Muscle of arm (tissue), 14 donors: ENCODE measurements at places on chromosomes 12 and 14. TPM values are rescaled to one million over a fixed set of nuclear protein-coding genes. Genes with fewer than 3 reads are reported as not detected.

The AQP2 gene
- polyA plus RNA-seq = not detected

The KRT7 gene
- polyA plus RNA-seq = 0.72 TPM

The RNASE3 gene
- not detected for polyA plus RNA-seq

The NUDT14 gene
- polyA plus RNA-seq = 21.3 TPM

The DACT1 gene
- polyA plus RNA-seq = 30.2 TPM

The OR4E2 gene
- not detected for polyA plus RNA-seq

The PYGL gene
- polyA plus RNA-seq = not detected

The NAA25 gene
- polyA plus RNA-seq = 19.5 TPM

The SNAPC1 gene
- 5.6 TPM for polyA plus RNA-seq

The CIROP gene
- polyA plus RNA-seq = not detected

The HAL gene
- 0.39 TPM for polyA plus RNA-seq

The VEZT gene
- polyA plus RNA-seq = 79.4 TPM

The RERG gene
- 4.4 TPM for polyA plus RNA-seq

The RAB21 gene
- polyA plus RNA-seq = 16.4 TPM

The OTUB2 gene
- 1.0 TPM for polyA plus RNA-seq

The LRTM2 gene
- polyA plus RNA-seq = 0.65 TPM

The FAM181A gene
- not detected for polyA plus RNA-seq

The DPF3 gene
- polyA plus RNA-seq = 5.5 TPM

The TPH2 gene
- not detected for polyA plus RNA-seq

The SLC5A8 gene
- polyA plus RNA-seq = not detected

The PLBD1 gene
- polyA plus RNA-seq = 22.6 TPM

The INF2 gene
- 28.8 TPM for polyA plus RNA-seq

The APOF gene
- polyA plus RNA-seq = not detected

The JAG2 gene
- polyA plus RNA-seq = 33.1 TPM

The KRT79 gene
- polyA plus RNA-seq = not detected

The CYP27B1 gene
- 1.0 TPM for polyA plus RNA-seq

The SLC41A2 gene
- polyA plus RNA-seq = not detected

The TBX3 gene
- 36.5 TPM for polyA plus RNA-seq

The ARHGDIB gene
- polyA plus RNA-seq = 57.1 TPM

The SMCO2 gene
- not detected for polyA plus RNA-seq

The CISTR gene
- not detected for polyA plus RNA-seq

The NEK9 gene
- polyA plus RNA-seq = 102 TPM

The IL22 gene
- not detected for polyA plus RNA-seq

The TBC1D30 gene
- 2.0 TPM for polyA plus RNA-seq

The PDE3A gene
- polyA plus RNA-seq = 9.5 TPM

The HOXC4 gene
- 10.9 TPM for polyA plus RNA-seq

The LRRK2 gene
- 10.5 TPM for polyA plus RNA-seq

The STON2 gene
- polyA plus RNA-seq = 18.5 TPM

The GPR162 gene
- polyA plus RNA-seq = 17.8 TPM

The COX8C gene
- not detected for polyA plus RNA-seq

The RAPGEF3 gene
- polyA plus RNA-seq = 7.9 TPM

The NRL gene
- polyA plus RNA-seq = 1.9 TPM

The CCDC88C gene
- 14.8 TPM for polyA plus RNA-seq

The VSX2 gene
- not detected for polyA plus RNA-seq

The TAS2R9 gene
- polyA plus RNA-seq = not detected

The ZDHHC22 gene
- polyA plus RNA-seq = 0.41 TPM

The EXOC3L4 gene
- polyA plus RNA-seq = 0.11 TPM

The SLC7A7 gene
- polyA plus RNA-seq = 31.8 TPM

The PRPH gene
- 1.2 TPM for polyA plus RNA-seq

The DLGAP5 gene
- 20.1 TPM for polyA plus RNA-seq

The AJUBA gene
- 41.1 TPM for polyA plus RNA-seq

The DBX2 gene
- 0.19 TPM for polyA plus RNA-seq

The KLRD1 gene
- 1.3 TPM for polyA plus RNA-seq

The CCDC184 gene
- not detected for polyA plus RNA-seq

The GLS2 gene
- 0.27 TPM for polyA plus RNA-seq

The ACSM4 gene
- polyA plus RNA-seq = not detected

The TCL1A gene
- 2.0 TPM for polyA plus RNA-seq

The ATN1 gene
- 54.6 TPM for polyA plus RNA-seq

The FITM1 gene
- polyA plus RNA-seq = 137 TPM
